ENCODE measurements at places on chromosomes 6 and 20.

DNA sequence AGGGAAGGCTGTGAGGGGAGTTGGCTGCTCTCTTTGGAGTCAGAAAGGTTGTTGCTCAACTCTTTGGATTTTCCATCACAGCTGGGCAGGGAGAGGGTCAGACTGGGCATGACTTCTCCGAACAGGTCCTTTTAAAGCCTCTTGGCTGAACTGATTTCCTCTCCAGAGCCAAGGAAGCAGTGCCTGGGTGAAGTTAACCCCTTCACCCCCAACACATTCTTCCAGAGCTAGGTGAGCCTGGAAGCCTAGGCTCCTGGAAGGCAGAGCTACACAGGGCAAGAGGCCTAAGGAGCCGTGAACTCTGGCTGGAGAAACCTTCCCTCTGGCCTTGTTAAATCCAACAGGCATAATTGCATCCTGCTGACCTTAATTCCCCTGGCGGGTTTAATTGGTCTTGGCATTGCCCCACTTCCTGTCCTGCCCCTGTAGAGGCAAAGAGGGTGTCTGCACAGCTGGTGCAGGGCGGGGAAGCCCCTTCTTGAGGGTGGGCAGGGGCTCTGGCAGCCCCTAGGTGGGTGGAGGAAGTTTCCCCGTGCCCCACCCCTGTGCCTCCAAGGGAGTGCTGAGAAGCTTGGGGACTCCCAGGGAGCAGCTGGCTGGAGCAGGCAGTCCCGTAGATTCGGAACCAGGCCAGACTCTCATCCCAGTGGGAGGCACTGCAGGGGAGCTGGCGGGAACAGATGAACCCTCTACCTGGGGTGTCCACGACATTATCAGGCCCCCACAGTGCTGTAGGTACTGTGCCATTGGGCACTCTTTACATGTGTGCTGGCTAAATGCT, 3.6 kb upstream of the MYLK2 start:
- DNase-seq: no peak

DNA sequence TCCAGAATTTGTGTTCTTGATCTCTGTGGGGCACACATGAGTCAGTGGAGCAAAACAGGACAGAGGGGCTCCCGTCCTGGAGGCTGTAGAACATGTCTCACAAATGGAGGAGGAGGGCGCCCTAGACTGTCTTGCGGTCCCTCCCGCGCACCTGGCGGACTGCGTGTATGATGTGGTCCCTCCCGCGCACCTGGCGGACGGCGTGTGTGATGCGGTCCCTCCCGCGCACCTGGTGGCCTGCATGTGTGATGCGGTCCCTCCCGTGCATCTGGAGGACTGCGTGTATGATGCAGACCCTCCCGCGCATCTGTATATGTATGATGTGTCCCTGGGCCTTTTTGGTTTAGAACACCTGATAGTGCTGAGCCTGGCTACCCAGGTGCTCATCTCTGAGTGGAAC, 158.9 kb upstream of the RIN2 start:
- DNase-seq: no peak

DNA sequence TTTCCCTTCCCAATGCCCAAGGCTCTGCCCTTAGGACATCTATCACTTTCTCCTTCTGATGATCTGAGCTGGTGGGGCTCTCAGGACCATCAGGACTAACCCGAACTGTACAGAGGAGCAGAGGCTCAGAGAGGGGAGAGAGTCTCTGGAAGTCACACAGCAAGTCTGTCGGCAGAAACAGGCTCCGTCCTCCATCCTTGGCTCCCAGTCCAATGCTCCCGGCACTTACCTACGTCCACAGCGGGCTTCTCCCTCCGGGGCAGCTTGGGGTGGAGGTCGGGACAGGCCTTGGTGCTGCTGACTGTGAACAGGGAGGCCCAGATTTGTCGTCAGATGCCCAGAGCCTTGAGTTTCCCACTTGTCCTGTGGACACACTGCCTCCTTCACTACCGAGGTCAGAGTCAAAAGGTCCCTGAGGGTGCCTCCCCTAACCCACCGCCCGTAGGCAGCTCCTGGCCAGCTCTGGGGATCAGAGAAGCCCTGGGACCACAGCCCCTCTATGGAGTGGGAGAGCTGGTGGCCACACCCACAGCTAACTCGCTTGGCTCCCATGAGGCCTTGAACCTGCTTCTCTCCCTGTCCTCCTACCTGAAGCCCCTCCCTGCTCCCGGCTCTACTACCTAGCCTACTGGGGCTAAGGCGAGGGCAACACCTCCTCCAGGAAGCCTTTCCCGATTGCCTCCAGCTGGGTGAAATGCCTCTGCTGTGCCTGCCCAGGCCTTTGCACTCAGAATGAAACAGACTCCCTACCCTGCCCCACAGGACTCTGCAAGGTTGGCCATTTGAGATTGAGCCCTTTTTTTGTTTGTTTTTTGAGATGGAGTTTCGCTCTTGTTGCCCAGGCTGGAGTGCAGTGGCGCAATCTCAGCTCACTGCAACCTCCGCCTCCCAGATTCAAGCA, 22.6 kb downstream of the VSTM2L start:
- no peak for DNase-seq

- DNase-seq: no peak
Measured at GRCh38 chr20:11047559-11047958, 373.8 kb upstream of the JAG1 start.

DNA sequence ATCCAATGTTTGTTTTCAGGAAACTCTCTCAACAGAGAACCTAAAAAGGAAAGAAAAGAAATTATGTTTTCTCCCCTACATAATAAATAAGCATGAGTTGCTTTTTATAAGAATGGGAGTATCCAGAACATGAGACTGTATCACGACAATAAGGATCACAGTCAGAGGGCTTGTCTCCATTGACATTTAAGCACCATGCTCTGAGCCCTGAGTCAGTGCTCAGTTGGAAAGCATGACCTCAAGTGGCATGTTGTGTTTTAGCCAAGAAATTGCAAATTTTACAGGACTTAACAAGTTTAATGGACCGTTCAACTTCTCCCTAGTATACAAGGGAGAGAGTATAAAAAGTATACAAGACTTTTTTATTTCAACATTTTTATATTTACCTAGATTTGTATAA, 431.6 kb downstream of the GJA1 start:
- no peak for DNase-seq

GRCh38 chr20:35768731-35769664, 2.8 kb upstream of the PHF20 start:
- DNase-seq: peak; percentile 78

DNA sequence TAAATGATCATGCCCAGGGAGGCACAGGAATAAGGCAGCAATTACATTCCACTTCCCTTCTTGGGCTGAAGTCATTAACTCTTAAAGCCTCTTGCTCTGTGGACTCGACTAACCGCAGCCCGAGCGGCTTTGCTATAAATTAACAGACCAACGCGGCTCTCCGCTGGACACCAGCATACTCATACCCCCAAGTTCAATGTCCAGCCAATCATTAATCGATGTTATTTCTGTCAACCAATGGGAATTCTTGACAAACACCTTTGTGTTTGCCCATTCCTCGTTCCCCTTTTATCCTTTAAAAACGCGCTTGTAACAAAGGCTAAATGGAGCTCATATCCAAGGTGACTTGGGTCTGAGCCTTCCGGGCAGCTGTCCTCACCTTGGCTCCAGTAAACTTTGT, 183.1 kb upstream of the RALGAPA2 start:
- no peak for DNase-seq

DNA sequence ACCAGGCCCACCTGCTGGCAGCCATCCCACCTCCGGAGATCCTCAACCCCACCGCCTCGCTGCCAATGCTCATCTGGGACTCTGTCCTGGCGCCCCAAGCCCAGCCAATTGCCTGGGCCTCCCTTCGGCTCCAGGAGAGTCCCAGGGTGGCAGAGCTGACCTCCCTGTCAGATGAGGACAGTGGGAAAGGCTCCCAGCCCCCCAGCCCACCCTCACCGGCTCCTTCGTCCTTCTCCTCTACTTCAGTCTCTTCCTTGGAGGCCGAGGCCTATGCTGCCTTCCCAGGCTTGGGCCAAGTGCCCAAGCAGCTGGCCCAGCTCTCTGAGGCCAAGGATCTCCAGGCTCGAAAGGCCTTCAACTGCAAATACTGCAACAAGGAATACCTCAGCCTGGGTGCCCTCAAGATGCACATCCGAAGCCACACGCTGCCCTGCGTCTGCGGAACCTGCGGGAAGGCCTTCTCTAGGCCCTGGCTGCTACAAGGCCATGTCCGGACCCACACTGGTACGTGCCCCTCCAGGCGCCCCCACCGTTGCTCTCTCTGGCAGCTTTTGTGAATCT, 1.1 kb downstream of the SNAI1 start:
- no peak for DNase-seq

DNA sequence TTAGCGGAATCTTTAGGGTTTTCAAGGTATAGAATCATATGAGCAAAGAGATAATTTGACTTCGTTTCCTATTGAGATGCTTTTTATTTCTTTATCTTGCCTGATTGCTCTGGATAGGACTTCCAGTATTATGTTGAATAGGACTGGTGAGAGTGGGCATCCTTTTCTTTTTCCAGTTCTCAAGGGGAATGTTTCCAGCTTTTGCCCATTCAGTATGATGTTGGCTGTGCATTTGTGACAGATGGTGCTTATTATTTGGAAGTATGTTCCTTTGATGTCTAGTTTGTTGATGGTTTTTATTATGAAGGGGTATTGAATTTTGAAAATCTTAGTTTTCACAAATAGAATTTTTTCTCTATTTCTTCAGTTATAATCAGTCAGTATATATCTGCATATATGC, 656.6 kb upstream of the MAP3K7 start:
- DNase-seq: no peak

DNA sequence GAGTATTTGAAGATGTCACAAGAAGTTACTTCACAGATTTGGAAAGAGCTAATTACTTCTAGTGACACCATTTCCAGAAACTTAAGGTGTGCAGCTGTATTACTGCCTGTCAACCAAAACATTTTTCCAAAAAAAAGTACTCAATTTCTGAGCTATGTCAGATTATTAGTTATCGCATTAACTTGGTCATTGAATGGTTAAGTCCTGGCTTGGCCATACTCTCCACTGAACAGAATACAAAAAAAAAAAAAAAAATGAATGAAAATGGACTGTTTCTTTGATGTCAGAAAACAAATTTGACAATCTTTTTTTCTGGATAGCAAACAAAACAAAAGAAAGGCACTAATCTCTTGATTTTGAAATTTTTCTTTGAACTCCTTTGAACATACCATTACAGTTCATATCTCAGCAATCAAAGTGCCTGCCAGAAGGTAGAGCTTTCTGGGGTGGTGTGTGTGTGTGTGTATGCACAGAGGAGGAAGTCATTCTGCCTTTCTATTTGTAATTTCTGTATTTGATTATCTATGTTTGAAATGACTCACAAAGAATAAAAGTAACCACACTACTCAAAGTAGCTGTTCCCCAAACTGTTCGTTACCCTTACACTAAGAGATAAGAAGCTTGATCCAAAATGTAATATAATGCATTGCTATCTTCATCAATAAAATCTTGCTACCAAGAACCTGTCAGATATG, 210.8 kb upstream of the FUT9 start:
- DNase-seq: no peak

DNA sequence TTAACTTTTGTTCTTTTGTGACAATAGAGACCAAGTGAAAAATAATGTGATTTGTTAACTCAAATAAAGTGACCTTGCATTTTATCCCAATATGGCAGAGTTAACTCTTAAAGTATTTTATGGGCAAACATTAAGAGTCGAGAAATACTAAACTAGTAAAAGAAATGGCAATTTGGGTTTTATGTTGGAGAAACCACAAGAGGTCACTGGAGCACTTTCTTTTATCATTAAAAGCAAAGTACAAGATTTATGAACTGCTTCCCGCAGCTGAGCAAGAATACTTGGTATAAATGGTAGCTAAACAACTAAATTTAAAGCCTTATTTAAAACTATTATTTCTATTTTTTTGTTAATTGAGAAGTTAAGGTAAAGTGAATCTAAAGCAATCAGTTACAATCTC, 33.5 kb upstream of the MCM9 start:
- no peak for DNase-seq

DNA sequence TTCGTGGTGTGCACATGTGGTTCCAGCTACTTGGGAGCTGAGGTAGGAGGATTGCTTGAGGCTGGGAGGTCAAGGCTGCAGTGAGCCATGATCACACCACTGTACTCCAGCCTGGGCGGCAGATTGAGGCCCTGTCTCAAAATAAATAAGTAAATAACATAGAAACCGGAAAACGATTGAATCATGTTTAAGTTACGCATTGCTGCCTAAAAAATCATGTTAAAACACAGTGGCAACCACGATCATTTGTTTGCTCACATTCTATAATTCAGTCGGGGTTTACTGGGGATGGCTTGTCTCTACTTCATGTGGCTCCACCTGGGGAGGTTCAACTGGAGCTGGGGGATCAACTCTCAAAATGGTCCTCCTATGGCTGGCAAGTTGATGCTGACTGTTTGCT, 8.2 kb upstream of the CDKN1A start:
- DNase-seq: no peak

DNA sequence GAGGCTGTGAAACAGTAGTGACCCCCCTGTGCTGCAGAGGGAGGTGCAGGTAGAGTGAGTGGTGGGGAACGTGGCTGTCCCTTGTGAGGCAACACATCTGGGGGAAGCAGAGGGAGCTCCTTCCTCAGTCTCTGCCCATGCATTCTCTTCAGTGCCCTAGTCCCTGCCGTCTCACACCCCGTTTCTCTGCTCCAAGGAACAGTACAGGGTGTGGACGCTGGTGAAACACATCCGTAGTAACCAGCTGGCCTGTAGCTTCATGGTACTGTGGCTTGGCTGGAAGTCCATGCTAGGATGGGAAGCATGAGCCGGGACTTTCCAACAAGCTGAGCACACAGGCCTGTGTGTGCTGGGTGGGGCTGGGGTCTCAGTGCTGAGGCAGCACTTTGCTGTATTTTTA, 25.4 kb upstream of the CST3 start:
- DNase-seq: no peak

DNA sequence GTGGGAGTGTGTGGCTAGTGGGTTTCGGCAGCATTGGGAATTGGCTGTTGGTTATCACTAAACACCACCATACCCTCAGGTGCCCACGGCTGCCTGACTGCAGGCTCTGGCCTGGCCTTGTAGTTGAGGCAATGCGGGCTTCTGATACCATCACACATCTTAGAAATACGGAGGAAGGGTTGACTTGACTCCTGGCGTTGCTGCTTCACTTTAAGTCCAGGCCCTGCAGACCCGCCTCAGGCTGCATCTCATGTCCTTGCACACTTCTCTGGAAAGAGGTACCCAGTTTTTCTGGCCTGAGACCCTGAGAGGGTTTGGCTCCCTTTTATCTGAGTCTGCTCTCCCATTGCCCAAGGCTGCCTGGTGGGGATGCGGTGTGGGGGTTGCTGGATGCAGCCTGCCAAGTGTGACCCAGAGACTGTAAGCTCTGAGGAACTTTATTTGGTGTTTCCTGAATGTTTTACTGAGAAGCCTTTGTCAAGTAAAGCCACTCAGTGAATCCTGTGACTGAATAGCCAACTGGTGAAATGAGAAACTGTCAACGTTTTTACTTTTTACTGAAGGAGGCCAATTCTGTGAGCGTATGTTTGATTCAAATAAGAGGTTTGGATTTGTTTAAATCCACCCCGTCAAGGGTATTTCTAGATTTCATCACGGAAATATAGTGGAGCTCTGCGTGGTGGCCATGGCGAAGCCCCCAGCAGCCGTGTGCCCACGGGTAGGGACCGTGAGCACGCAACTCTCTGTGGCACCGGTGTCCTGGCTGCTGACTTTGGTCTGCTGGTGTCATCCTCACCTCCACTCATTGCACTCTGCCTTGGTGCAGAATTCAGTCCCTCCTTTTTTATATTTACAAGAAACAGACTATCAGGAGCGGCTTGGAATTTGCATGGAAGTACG, 160.1 kb downstream of the DTNBP1 start:
- no peak for DNase-seq

GRCh38 chr20:24755411-24755922, 193.6 kb upstream of the CST7 start:
- DNase-seq: no peak

All from BE2C (cell line).